Mesenchymal stem cell (in vitro differentiated cells and primary cell): ENCODE measurements at places on chromosomes 1 and 21.

GRCh38 chr1:152166966-152167365 is 7.9 kb upstream of the RPTN start:
- no peak for DNase-seq

DNA sequence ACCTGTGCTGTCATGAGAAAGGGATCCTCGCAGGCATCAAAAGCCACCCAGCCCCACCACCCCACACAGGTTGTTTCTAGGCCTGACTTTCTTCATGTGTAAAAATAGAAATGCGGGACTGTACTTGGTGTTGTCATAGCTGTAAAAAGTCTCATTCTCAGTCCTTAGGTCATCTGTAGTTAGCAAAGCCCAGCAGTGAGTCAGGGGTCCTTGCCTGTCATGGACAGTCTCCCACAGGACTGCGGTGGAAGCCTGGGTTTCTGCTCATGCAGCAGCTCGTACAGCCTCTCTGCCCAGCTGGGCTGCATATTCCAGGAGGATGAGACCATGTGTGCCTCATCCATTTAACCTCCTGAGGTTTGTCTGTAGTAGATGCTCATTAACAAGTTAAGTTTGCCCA is 58.2 kb downstream of the MRPS6 start:
- DNase-seq, result peak; percentile 70

DNA sequence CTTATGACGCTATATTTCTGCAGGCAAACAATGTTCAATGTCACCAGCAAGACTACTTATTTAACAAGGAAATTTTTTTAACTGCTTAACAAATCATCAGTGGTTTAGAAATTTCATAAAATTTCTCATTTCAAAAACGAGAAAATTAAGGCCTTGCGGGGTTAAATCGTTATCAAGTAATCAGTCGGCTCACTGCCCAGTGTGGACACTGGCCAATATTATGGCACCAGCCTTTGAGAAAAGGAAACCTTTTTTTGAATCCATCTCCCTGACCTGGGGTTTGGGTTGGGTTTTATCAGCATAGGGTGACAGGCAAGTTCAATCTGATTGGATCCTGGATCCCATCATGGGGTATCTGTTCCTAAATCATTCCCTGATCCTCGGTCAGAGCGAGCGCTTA is 461.2 kb downstream of the SETD4 start:
- no peak for DNase-seq

DNA sequence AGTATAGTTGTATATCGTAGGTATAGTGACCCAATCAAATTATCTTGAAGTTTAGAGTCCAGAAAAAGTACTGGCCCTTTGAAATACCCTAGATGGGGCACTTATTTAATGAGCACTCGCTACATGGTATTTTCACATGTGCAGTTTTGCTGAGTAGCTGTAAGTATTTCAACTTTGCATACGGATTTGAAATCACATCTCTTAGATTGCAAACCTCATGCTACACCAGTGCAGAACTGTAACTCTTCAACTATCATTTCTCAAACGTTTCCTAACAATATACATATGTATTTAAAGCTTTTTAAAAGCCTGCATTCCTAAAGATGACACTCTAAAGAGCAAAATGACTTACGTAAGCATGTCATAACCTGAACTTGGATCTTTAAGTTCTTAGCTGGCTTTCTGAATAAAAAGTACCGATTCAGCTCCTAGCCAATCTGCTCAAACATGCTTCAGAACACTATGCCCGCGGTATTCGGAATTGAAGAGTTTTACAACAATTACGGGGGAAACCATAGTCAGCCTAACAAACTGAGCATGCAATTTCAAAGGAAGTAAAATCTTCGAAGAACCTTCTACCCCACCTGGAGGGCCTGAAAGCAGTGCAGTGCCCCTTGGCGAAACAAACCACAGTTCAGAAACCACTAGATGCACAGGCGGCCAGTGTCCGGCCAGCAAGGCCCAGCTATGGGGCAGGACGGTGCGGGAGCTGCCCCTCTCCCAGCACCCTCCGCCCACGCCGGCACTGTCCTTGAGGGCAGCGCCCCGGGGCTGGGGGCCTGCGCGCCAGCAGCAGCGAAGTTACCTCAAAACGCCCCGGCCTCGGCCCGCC is 863 bp downstream of the FH start:
- DNase-seq, result peak; percentile 47

DNA sequence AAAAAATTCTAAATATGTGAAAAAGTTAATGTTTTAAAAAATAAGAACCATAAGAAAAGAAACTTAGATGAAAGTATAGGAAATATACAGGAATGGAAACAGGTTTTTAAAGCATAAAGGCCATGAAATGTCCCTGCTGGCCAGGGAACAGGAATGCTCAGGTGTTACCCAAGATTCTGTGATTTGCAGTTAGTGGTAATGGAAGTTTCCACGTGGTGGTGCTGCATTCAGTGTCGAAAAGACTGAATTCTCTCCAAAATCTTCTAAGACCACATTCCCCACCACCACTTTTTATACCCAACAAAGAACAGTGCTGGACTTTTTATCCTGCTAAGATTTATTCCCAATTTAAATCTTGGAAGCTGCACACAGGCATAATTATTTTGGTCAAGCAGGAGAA is 126.2 kb downstream of the PRRX1 start:
- no peak for DNase-seq

- no peak for DNase-seq
Measured at GRCh38 chr1:92874987-92875386, 43.1 kb downstream of the RPL5 start.

- DNase-seq, result no peak
Measured at GRCh38 chr1:203744075-203744972, 20.7 kb upstream of the LAX1 start.
